B cell (primary cell): ENCODE measurements at places on chromosomes 16 and 17.

DNA sequence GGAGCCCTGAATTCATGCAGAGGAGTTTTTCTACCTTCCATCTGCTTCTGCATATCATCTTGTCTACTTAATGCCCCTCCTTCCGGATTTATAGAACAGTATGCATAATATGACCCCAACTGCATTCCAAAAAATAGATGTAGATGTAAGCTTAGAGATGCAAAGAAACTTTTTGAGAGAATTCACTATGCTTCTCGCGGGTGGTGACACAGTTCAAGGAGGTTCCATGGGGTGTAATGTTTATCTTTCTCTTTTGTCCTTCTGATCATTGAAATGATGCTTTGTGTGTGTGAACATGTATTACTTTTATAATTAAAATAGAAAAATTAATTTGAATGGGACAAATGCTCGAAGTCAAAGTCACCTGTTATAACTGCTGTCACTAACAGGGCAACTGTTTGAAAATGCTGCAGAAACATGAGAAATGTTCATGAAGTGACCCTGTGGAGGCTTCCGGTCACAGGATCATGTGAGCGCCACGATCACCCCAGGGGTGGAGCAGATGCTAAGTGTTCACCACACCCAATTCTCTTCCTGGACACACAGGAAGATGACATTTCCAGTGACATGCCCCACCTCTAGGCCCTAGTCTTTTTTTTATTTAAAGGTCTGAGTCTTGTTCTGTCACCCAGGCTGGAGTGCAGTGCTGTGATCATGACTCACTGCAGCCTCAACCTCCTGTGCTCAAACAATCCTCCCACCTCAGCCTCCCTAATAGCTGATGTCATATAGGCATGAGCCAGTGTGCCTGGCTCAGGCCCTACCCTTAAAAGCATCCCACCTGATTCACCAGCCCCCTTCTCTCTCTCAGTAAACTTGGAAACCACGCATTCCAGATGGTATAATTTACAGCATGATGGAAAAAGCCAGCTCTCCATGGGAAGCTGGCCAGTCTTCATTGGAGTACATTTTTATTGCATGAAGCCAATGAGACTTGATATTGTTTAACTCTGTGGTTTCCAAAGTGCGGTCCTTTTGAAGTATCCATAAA, 21.0 kb upstream of the AGRP start:
- DNase-seq: peak; percentile 40

GRCh38 chr17:57566721-57567120, 178.4 kb downstream of the CCDC182 start:
- DNase-seq: no peak

DNA sequence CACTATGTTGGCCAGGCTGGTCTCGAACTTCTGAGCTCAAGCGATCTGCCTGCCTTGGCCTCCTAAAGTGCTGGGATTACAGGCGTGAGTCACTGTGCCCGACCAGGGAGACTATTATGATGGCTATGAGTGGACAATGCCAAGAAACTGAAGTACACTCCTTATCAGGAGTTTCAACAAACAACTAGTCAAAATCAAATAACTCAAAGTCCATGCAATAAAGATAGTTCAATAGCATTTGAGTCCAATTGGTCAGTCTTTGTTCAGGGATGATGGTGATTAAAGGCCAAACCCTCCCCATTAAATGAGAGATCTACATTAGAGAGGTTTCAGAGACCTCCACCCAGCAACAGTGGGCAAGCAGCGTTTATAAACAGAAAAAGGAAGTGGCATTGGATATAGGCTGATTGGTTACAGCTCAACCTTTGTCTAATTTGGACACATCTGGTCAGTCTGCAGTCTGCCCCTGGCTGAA, 8.0 kb downstream of the CHST5 start:
- DNase-seq: no peak

DNA sequence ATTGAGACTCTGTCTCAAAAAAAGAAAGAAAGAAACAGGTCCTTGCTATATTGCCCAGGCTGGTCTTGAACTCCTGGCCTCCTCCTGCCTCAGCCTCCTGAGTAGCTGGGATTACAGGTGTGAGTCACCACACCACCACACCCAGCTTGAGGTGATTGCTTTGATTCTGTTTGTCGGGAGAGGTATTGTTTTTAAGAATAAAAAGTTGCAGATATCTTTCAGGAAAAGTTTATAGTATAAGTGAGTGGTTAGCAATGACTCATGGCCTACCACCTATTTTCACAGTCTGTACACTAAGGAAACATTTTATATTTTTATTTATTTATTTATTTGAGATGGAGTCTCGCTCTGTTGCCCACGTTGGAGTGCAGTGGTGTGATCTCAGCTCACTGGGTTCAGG, 45.0 kb downstream of the RHOT1 start:
- no peak for DNase-seq

GRCh38 chr17:17763734-17764133, 73.1 kb downstream of the SREBF1 start:
- DNase-seq: no peak

- no peak for DNase-seq
Measured at GRCh38 chr16:1809281-1809801, 15.8 kb upstream of the IGFALS start.

- DNase-seq: peak; percentile 88
Measured at GRCh38 chr16:3099732-3100499, 822 bp upstream of the ZSCAN10 start.

DNA sequence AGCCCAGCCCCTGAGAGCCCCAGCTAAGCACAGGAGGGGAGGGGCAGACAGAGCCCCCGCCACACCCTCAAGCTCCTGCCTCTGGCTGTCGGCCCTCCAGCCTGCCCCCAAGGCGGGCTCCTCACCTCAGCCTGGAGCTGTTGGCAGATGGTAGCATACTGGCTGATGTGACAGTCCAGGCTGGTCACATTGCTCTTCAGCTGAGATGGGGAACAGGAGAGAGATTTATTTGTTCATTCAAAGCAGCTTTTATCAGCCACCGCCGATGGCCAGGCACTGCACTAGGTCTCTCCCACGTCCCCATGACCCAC, 14.8 kb downstream of the KIF18B start:
- no peak for DNase-seq

- peak; percentile 83 for DNase-seq
Measured at GRCh38 chr17:49694847-49695697, 12.7 kb downstream of the SLC35B1 start.

- no peak for DNase-seq
Measured at GRCh38 chr16:87712184-87712762, 53.5 kb downstream of the KLHDC4 start.

DNA sequence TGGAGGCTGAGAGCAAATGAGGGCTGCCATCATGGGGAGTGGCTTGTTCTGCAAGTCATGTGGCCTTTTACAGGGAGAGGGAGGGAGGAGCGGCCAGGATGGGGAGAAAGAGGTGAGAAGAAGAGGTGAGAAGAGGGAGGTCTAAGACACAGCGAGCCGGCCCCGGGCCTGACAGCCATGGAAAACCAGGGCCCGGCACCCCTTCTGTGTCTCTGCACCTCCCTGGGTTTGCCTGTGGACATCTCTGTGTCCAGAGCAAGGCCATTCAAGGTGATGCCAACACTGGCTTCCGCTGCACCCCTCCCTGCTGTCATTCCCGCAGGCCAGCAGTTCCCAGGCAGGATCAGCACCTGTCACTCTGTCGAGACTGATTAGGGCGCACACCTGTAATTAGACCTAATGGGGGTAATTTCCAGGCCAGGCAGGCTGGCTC, 75.6 kb downstream of the MGAT5B start:
- DNase-seq: no peak

DNA sequence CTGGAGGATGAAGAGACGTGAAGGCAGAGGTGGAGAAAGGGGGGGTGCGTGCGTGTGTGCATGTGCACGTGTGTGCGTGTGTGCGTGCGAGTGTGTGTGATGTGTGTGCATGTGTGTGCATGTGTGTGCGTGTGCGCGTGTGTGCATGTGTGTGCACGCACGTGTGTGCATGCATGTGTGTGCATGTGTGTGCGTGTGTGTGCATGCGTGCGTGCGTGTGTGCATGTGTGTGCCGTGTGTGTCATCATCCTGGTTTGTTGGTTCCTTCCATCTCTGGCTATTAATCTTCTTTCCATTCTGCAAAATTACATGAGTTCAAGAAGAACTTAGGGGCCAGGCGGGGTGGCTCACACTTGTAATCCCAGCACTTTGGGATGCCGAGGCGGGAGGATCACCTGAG, 17.0 kb upstream of the RPL38 start:
- no peak for DNase-seq

DNA sequence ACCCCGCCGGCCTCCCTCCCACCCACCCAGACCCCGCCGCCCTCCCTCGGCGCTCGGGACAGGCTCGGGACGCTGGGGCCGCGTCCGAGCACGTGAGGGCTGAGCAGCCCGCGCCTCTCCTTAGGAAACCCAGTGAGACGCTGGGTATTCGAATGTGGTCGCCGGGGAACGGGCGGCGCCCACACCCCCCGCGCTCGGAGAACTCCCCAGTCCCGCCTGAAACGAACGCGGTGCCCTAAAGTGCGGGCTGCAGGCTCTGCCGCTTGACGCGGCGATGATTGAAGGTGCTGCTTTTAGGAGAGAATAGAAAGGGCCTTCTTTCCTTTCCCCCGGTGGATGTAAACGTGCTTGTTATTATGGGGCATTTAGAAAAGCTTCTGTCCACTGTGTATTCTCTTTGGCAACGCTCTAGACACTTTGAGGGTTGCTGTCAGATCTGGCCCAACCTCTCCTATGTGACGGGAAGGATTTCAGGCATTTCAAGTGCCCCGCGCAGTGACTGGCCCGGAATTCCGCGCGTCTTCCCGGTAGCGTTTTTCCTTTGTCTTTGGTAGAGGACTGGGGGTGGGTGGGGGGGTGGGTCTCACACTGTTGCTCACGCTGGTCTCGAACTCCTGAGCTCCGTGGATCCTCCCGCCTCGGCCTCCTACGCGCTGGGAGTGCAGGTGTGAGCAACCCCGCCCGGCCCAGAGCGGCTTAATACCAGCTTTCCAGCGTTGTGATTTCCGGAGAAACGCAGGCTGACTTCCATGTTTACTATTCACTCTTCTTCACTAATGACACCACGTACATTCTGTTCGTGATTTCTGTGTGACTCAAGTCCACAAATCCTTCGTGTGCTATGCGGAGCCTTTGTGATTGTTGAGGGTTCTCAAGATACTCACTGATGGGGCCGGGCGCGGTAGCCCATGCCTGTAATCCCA, 21.8 kb upstream of the FOXK2 start:
- DNase-seq: peak; percentile 73
